ENCODE measurements at places on chromosomes 16 and 17.
A peak's percentile ranks its signal among the peaks of the same experiment; 100 is the strongest.

DNA sequence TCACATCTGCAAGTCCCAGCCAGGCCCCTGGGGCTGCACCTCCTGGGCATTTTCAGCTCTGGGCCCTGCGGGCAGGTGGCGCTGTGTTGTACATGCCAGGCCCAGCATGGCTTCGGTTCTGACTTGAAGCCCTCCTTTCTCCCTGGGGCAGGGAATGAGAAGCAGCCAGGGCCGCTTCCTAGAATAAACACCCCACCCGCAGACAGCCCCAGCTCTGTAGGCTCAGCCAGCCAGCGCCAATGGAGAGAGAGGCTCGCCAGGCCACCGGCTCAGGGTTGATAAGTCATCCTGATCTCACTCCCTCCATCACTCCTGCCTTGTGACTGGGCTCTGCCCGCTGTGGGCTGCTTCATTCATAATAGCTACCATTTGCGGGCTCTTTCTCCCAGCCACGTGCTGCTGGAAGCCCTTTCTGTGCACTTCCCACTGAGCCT is 6.0 kb upstream of the GLIS2 start:
- DNase-seq = no peak

GRCh38 chr17:66302761-66303626 is 581 bp downstream of the PRKCA start:
- no peak for DNase-seq

DNA sequence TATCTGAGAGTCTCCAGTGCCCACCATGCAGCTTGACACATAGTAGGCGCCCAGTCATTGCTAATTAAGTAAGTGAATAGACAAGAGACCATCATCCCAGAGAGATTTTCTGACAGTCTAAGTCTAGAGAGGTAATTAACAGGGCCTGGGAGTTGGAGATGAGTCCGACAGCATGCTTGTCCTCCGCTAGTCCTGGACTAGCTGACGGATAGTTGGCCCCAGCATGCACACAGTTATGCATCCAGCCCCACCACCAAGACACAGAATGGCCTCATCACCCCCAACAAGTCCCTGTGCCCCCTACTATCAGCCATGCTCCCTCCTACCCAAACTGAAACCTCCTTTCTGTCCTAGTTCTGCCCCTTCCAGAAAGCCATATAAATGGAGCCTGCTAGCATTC is 10.0 kb downstream of the GRB7 start:
- no peak for DNase-seq

DNA sequence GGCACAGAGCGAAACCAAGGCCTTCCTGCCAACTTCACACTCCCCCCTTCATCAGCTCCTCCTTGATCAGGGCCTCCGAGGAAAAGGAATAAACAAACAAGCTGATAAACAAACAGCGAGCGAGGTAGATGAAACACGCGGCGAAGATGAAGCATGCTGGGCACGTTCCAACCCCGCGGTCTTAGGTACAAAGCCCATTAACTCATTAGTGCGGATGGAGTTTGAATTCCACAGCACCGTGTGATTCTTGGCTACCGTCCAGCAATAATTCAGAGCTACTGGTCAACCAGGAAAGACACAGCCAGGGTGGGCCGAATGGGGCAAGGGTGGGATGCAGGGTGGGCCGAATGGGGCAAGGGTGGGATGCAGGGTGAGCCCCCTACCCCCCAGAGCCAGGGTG is 67.3 kb downstream of the RBFOX3 start:
- DNase-seq = no peak

- no peak for DNase-seq
These were observed 626 bp upstream of the RAI1 start for GRCh38 chr17:17680477-17681186.

DNA sequence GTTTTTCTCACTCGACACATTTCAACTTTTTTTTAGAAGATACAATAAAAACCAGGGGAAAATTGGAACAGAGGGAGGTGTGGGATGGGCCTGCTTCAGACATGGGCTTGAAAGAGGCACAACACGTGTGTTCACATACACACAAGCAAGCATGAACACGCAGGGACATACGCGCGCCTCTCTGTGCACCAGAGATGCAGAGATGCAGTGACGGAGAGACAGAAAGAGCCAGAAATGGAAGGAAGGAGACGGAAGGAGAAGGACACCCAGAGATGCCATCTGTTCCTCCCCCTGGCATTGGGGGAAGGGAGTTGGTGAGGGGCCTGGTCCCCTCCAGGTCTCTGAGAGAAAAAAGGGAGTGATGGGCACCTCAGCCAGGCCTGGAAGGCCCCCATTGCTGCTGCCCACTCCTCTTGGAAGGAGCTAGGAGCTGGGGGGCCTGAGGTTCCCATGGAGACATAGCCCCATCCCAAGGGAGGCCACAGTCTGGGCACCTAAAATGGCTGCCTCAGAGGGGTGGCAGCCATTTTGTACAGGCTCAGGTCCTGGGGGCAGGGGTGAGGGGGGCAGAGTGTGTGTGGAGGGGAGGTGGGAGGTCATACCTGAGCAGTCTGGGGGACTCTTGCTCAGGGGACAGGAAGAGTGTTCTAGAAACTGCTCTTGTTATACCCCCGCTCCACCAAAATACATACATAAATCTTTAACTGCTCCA is 3.8 kb upstream of the NEUROD2 start:
- DNase-seq = no peak

DNA sequence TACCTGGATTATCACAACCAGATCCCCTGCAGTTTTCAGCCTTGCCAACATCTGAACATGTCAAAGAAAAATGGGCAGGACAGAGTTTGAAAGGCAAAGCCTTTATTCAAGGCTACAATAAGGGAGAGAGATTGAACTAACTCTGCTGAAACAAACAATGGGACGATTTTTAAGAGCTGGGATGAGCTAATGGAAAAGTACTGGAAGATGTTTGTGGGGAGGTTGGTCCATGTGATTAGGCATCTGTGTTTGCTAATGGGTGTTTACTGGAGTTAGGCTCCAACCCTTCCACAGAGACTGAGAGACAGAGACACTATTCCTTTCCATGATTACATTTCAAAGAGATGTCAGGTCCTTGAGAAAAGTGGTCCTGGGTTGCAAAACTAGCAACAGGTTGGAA is 35.0 kb upstream of the HSBP1 start:
- DNase-seq = no peak

GRCh38 chr17:31431852-31432658 is 40.6 kb downstream of the RAB11FIP4 start:
- DNase-seq = no peak

- DNase-seq = no peak
These were observed 19.7 kb upstream of the NUP93 start for GRCh38 chr16:56710181-56710737.

DNA sequence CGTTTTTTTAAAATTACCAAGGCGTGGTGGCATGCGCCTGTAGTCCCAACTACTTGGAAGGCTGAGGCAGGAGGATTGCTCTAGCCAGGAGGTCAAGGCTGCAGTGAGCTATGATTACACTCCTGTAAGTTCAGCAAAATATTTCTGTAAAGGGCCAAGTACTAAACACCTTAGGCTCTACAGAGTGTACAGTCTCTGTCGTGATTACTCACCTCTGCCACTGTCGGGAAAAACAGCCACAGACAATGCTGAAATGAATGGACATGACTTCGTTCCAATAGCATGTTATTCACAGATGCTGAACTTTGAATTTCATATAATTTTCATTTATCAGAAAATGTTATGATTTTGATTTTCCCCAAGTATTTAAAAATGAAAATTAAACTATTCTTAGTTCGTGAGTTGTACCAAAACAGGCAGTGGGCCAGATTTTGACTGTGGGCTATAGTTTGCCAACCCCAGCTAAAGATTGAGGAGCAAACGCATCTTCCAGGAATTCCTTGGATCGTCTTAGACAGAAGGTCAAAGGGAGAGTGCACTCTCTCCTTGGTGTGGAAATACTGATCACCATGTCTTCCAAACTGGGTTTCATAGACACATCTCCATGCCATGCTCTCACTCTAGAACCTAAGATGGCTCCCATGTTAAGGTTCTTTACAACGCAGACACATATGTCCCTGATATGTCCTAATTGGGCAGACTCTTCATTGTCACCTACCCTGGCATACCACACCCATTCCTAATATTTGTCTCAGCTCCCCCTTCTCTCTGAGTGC is 89.5 kb downstream of the MARF1 start:
- DNase-seq = no peak

DNA sequence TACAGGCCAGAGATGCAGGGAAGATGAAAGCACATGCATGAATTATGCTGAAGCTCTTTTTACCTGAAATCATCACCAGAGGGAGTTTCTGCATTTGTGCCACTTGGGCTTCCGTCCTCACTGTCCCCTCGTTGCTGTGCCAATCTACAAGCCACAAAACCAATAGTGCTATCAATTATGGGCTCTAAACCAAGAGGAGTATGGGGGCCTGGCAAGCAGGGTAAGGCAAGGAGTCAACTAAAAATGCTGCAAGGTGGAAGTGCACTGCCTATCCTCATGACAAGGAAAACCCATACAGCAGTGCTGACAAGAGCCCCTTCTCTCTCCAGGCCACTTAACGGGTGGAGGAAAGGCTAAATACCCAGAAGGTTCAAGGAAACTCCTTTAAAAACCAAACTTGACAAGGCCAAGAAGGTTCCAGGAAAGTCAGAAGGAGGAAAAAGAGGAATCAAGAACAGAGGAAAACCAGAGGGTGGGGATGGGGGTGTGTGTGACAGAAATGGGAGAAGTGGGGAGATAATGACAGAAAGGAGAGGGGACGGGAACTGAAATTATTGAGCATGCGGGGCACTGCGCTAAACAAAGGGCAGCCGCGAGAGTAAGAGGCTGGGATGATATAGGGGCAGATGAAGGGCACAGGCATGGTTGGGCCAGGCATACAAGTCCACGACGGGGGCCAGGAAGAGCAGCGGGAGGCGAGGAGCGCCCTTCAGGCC is 674 bp downstream of the C17orf75 start:
- no peak for DNase-seq

DNA sequence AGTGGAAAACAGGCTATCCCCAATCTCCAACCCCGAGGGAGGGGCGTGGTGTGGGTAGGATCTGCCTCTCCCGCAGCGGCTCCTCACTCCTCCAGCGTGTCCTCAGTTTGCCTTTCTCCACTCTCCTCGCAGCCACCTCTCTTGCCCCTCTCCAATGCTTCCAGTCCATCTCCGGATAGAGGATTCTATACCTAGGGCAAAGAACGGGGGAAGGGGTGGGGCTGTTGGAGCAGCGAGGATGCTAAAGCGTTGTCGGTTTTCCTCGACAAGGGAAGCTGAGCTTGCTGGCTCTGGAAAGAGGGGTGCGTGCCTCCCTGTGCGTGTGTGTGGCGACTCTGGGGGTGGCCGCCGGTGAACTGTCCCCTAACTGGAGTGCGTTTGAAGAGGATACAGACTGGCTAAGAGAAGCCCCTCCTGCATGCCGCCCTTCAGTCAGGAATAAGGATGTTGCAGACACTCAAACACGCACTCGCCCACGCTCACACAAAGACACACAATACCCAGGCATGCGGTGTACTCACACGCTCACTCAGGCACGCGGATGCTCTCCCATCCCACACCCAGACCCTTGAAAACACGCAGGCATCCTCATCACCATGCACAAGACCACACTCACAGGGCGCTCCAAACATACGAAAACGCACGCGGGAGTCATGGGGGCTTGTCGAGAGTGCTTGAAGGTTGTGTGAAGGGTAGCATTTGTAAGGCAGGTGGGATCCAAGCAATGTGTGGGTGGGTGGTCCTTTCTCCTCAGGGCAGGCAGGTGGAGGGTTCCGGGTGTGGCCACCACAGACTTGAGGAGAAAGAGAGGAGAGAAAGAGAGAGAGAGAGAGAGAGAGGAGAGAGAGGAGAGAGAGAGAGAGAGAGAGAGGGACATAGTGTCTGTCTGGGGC is 655 bp upstream of the GPR139 start:
- DNase-seq = no peak

- no peak for DNase-seq
These were observed 131.3 kb downstream of the PMP22 start for GRCh38 chr17:15133826-15134225.

DNA sequence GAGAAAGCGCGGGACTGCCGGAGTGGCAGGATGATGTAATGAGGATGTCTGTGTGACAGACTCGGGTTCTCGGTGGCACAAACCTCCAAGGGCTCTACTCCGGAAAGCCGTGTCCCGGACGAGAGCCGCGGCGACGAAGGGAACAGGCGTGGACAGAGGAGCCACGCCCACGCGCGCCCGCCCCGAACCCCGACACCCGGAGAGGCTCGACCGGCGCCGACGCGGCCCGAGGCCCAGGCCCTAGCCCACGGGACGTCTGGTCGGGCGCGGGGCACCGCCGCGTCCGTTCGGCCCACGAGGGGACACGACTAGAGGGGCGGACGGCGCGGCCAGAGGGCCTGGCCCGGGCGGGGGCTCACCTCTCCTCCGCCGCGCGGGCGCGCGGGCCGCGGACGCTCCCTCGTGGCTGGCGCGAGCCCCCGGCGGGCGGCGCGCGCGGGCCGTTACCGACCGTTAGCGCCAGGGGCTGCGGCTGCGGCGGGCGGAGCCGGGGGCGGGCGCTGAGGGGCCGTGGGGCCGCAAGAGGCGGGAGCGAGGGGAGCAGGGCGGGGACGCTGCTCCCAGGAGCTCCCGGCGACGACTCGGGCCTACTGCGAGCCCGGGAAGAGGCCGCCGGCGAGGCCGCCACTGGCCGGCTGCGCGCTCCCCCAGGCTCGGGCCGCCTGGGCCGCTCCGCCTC is 2.1 kb upstream of the IRX5 start:
- DNase-seq = no peak

DNA sequence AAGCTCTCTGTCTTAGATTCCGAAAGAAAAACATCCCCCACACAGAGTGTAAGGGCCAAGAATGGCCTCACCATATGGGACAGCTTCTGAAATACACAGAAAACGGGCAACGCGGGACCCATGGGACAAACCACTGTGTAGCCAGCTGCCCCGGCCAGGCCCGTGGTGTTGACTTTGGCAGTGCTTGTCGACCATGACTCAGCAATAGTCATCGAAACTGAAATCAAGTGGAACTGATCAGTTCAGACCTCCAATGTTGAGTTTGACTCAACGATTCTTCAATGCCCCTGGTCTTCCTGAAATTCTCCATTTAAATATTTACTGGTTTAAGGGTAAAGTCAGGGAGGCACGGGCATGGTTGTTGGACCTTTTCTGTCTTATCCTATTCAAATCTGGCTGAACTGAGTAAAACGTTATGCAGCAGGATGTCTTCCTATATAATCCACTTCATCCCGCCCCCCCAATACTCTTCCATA is 27.5 kb downstream of the ZFHX3 start:
- DNase-seq = peak; percentile 72

Data from fibroblast of skin of left biceps (primary cell).